Naive thymus-derived CD8-positive, alpha-beta T cell (primary cell): ENCODE measurements at places on chromosomes 4 and X. TPM values are rescaled to one million over a fixed set of nuclear protein-coding genes. Genes with fewer than 3 reads are reported as not detected.
A peak's percentile ranks its signal among the peaks of the same experiment; 100 is the strongest.

DNA sequence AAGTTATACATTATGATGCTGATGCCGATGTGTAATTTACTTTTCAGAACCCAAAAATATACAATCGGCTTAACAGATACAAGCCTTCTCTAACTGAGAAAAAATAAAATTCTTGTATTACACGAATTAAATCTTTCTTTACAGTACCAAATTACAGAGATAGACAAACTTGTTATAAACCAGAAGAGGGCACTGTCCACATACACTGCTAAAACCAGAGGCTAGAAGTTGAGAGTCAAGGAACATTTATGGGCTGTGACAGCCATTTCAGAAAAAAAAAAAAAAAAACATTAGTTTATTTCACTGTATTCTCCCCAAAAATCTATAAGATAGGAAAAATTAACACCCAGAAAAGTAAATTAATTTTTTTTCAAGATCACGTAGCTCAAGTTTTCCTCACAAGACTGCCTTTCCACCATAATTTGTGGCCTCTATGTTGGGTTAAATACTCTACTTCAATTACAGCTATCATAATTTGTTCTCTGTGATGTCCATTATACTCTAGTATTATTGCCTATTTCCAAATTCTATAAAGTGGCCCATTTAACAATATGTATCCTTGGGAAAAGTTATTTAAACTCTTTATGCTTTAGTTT, 12.0 kb downstream of the EREG start:
- H3K4me1 ChIP-seq = no peaks in the 10 kb centered on the region
- H3K27ac ChIP-seq = no peak overlapping the region
- H3K27me3 ChIP-seq = peaks cover 7% of the 10 kb centered on the region
- peak; percentile 57 for DNase-seq

- peak overlapping the region; percentile 99 for H3K27ac ChIP-seq
- no peaks in the 10 kb centered on the region for H3K36me3 ChIP-seq
- H3K4me1 ChIP-seq = peaks cover 6% of the 10 kb centered on the region
- peak; percentile 80 for DNase-seq
These were observed 553 bp downstream of the SEPTIN6 start for GRCh38 chrX:119692191-119693039.

DNA sequence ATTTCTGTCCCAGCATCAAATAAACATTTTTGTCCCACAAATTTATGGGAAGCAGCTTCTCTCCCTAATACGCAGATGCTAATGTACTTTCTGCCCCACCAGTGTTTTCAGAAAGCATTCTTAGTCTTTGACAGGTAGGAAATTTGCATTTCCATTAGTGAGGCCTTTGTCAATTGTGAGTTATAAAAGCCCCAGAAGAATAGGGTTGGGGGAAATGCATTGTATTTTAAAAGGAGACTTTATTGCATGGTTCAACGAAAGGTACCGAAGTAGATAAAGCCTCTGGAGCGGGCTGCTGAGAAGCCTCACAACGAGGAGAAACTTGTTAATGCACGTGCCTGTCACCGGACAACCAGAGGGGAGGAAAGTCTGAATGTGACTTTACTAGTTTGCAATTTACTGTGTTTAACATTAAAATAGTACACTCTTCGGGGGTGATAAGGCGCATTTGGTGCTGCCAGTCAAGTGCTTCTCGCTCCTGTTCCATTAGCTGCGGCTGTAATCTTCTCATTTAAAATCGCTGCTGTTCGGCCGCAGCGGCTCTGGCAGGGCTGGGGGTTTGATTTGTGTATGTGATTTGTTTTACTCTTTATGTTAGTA, 63.4 kb downstream of the DCTD start:
- no peak for DNase-seq
- H3K4me3 ChIP-seq = no peak overlapping the region
- H3K27me3 ChIP-seq = peaks cover 4% of the 10 kb centered on the region
- H3K4me1 ChIP-seq = no peaks in the 10 kb centered on the region
- H3K36me3 ChIP-seq = peaks cover 11% of the 10 kb centered on the region
- H3K27ac ChIP-seq = no peak overlapping the region

DNA sequence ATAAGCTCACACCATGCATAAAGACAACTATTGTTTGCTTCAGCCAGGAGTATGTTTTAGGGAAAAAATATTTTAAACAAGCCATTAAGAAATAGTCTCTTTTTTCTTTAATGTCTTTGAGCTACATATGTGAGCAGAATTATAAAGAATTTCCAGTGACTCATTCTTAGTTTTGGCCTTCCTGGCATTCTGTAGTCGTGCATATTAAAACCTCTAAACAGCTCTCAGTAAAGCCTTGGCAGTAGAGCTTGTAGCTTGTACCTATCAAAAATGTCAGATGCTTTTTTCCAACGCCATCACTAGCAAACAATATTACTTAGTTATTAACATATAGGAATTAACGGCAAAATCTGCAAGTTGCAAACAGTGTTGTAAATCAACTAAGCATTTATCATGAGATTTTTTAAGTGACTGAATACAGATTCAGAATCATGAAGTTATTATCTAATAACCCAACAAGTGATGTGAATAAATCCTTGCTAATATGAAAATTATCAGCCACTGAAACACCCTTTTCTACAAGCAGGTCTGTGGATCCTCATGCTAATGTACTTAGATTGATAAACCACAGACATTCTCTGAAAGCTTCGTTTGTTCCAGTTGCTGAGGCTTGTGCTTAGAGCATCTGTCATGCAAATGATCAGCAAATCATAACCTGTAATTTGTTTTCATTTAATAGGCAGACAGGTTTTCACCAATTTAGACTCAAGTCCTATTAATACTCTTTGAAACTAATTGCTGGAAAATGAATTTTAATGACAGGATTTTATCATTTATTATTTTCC, 412.0 kb upstream of the ATOH1 start:
- no peak overlapping the region for H3K27ac ChIP-seq
- no peaks in the 10 kb centered on the region for H3K36me3 ChIP-seq
- H3K27me3 ChIP-seq = no peaks in the 10 kb centered on the region
- no peak for DNase-seq
- no peaks in the 10 kb centered on the region for H3K4me1 ChIP-seq

GRCh38 chr4:146368209-146368608, 153.5 kb downstream of the SLC10A7 start:
- no peak for DNase-seq
- H3K36me3 ChIP-seq = peaks cover 4% of the 10 kb centered on the region
- H3K27me3 ChIP-seq = no peaks in the 10 kb centered on the region

DNA sequence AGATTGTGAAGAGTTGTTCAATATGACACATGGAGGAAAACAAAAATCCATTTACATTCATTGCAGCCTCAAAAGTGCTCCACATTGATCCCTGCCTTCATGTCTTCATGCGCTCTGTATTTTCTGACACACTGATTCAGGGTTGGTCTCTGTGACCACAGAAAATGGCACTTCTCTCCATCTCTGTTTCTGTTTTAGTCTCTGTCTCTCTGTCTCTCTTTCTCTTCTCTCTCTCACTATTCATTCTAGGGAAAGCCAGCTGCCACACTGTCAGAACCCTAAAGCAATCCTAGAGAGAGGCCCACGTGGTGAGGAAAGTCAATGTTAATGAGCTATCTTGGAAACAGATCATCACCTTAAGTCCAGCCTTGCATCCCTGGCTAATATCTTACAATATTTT, 2238.4 kb downstream of the PCDH7 start:
- no peaks in the 10 kb centered on the region for H3K4me1 ChIP-seq
- DNase-seq = no peak
- no peaks in the 10 kb centered on the region for H3K27me3 ChIP-seq

- H3K4me1 ChIP-seq = peaks cover 9% of the 10 kb centered on the region
- H3K27ac ChIP-seq = peak overlapping the region; percentile 98
- peak overlapping the region; percentile 97 for H3K4me3 ChIP-seq
- no peaks in the 10 kb centered on the region for H3K36me3 ChIP-seq
- peak; percentile 79 for DNase-seq
- peaks cover 11% of the 10 kb centered on the region for H3K27me3 ChIP-seq
These were observed 222.4 kb downstream of the CRLF2 start for GRCh38 chrX:989959-990510.

GRCh38 chrX:9844936-9845577, 58.8 kb downstream of the SHROOM2 start:
- no peak for DNase-seq
- no peak overlapping the region for H3K27ac ChIP-seq
- H3K36me3 ChIP-seq = no peaks in the 10 kb centered on the region
- peaks cover 19% of the 10 kb centered on the region for H3K27me3 ChIP-seq

- H3K27ac ChIP-seq = no peak overlapping the region
- H3K27me3 ChIP-seq = peaks cover 1% of the 10 kb centered on the region
- no peak for DNase-seq
- H3K4me1 ChIP-seq = no peaks in the 10 kb centered on the region
These were observed 234.7 kb downstream of the LDB2 start for GRCh38 chr4:16663732-16664131.

DNA sequence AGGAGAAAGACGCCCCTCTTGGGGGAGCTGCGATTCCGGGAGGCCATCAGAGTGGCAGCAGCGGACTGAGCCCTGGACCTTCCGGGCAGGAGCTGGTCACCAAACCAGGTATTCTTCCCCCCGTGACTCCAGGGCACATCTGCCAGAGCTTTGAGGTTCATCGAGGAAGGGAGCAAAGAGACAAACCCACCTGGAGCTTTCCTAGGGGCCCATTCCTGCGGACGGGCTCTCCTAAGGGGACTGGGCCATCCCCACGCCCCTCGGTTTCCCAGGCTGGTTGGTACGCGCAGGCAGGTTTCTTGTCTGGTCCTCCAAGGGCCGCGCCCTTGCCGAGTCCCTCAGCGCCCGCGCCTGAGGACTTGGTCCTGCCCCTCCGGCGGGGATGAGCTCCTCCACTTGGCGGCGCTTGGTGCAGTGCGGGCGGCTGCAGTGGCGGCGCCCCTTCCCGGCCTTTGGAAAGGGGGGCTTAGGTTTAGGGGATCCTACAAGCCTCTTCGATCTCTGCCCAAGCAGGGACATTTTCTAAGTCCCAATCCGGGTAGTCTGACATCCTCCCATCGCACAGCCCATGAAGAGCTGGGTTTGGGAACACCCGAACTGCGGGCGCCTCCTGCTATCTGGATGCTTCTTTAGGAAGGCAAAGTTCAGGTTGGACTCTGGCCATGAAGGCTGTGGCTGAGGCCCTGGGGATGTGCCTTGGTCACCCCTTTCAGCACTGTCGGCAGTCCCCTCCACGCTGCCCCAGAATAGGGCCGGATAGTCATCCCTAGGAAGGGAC, 538 bp downstream of the STBD1 start:
- H3K4me1 ChIP-seq = peaks cover 18% of the 10 kb centered on the region
- DNase-seq = no peak
- no peaks in the 10 kb centered on the region for H3K36me3 ChIP-seq

DNA sequence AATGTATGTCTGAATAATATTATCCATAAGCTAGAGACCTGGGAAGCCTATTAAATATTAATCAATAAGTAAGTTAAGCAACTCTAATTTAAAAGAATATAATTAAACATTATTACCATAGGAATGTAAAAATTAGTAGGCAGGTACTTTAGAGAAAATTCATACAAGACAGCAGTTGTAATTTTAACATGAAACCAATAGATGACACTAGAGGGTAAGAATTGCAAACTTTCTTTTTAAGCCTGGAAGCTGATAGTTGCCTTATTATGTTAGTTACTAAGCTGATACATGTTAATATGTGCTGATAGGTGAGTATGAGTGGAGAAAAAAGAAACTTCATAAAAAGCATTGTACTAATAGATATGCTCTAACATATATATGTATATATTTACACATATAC, 1157.4 kb downstream of the FAM133A start:
- H3K27ac ChIP-seq = no peak overlapping the region
- no peaks in the 10 kb centered on the region for H3K36me3 ChIP-seq

GRCh38 chrX:119407681-119408080, 8.5 kb downstream of the SLC25A43 start:
- H3K27me3 ChIP-seq = no peaks in the 10 kb centered on the region
- no peaks in the 10 kb centered on the region for H3K4me1 ChIP-seq
- H3K36me3 ChIP-seq = no peaks in the 10 kb centered on the region
- H3K27ac ChIP-seq = no peak overlapping the region

The GABRB1 gene
- not detected for total RNA-seq

The ATP2B3 gene
- not detected for total RNA-seq
